ENCODE measurements at places on chromosomes 5 and 9.
A peak's percentile ranks its signal among the peaks of the same experiment; 100 is the strongest.

DNA sequence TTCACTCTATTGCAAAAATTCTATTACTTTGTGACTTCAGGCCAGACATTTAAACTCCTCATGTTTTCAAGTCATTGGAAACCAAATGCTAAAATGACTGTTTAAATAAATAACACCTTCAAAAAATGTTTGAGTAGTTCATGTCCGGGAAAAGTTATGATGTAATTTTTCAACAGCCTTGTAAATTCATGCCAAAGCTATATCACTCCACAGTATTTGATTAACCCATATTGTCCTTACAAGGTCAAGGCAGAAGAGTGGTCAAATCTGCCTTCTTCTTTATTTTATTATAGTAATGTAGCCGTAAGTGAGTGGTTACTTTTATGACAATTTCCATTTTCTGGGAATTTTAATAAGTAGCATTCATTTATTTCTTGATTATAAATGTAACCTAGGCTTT lies 72.8 kb downstream of the ADCY2 start:
- no peak for DNase-seq

DNA sequence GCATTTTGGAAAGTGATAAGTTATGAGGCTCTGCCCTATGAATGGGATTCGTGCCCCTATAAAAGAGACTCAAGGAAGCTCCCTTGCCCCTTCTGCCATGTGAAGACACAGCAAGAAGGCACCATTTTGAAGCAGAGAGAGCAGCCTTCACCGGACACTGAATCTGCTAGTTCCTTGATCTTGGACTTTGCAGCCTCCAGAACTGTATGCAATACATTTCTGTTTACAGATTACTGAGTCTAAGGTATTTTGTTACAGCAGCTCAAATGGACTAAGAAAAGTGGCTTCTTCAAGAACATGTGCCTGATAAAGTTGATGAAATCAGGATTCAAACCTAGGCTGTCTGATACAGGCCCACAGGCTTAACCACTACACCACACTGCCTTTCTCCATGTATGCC lies 131.6 kb upstream of the MAP3K1 start:
- no peak for DNase-seq

GRCh38 chr5:104754311-104754995 lies 1191.9 kb upstream of the NUDT12 start:
- DNase-seq, result no peak

- no peak for DNase-seq
These were observed 72.9 kb downstream of the PSMB7 start for GRCh38 chr9:124342402-124342775.

DNA sequence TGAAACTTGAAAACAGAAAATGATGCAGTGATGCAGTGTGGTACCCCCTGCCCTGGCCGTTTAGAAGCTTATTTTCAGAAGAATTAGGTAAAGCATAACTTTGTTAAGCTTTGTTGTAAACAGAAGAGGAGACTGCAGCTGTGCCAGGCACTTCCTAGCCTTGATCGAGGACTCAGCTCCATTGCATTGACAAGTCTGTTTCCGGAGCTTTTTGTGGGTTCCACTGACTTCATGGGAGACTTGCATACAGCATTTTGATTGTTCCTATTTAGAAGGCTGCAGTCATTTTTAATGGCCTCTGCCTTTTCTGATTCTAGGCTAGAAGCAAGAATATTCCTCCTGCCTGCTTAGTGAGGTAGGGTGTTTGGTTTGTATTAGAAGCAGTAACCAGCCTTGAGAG lies 12.3 kb downstream of the MVB12B start:
- no peak for DNase-seq

DNA sequence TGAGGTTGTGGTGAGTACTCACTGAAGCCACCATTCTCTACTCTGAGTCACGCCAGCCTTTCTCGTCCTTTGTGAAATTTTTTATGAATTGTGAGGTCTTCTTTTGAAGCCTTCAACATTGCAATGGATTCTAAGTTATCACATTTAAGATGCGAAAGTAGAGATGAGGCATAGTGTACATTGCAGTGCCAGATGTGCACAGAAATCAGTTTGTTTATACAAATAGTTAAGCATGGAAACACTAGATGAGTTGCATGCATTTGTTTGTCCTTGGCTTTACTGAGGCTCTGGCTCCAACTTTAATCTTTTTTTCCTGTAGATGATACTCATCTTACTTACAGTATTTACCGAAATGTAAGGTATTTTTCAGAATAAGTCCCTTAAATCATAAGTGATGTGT lies 453.7 kb upstream of the RIOK2 start:
- no peak for DNase-seq

GRCh38 chr5:165161204-165161603 lies 1655.8 kb downstream of the MAT2B start:
- peak; percentile 10 for DNase-seq

DNA sequence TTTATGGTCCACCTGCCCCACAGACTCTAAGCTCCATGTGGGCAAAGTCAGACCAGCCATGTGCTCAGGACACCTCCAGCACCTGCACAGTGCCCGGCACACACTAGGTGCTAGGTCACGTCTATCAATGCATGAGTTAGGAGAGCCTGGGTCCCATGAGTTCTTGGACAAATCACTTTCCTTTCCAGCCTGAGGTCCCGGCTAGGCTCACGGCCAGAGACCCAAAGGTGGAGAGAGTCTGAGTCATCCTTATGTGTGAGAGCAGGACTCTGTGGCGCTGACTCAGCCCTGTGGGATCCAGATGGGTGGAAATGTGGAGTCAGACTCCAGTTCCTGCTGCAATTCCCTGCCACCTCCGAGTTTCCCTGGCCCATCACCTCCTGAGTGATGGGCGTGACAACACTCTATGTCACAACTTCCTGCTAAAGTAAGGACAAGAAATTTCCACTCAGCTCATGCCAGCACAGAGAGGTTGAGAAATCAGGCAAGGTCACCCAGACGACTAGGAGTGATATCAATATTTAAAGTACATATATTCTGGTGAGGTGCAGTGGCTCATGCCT lies 2.5 kb upstream of the ST6GALNAC4 start:
- peak; percentile 39 for DNase-seq

GRCh38 chr5:111235635-111236034 lies 11.5 kb downstream of the CAMK4 start:
- no peak for DNase-seq

- no peak for DNase-seq
These were observed 197.3 kb downstream of the ARL15 start for GRCh38 chr5:54113060-54113459.

DNA sequence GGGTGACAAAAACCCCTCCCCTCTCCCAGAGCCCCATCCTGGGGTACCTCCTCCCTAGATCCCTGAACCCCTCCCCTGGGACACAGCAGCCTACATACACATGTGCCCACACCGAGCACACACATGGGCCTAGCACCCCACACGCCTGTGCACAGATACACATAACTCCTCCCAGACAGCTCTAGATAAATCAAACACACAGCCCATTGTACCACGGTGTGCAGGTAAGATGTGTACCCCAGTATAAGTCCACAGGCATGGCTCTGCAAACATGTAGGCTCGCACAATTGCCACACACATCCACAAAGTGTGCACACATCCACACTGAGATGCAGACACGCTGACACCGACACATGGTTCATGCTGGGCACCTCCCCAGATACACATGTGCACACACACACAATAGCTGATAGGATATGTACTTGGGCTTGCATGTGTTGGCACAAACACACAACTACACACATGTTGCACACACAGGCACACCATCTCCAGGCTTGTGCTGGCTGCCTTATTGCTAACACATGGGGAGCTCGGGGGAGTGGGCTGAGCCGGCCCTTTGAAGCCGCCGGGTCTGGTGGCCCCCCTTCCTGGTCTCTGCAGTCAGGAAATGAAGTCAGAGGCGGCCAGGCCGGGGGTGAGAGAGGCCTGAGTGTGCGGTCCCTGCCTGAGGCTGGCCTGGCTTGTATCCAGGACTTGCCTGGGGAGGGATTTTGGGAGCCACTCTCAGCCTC lies 30.2 kb downstream of the GOLGA2 start:
- no peak for DNase-seq

GRCh38 chr9:109248133-109248581 lies 72.7 kb downstream of the EPB41L4B start:
- DNase-seq, result peak; percentile 17

GRCh38 chr5:67942421-67942820 lies 273.1 kb upstream of the PIK3R1 start:
- no peak for DNase-seq

- DNase-seq, result no peak
These were observed 446.1 kb upstream of the CDH6 start for GRCh38 chr5:30747412-30747811.

GRCh38 chr5:167167191-167167795 lies 1124.2 kb upstream of the WWC1 start:
- no peak for DNase-seq

Measured in OCI-M1 (cell line).